ENCODE measurements at places on chromosomes 1 and 21.

DNA sequence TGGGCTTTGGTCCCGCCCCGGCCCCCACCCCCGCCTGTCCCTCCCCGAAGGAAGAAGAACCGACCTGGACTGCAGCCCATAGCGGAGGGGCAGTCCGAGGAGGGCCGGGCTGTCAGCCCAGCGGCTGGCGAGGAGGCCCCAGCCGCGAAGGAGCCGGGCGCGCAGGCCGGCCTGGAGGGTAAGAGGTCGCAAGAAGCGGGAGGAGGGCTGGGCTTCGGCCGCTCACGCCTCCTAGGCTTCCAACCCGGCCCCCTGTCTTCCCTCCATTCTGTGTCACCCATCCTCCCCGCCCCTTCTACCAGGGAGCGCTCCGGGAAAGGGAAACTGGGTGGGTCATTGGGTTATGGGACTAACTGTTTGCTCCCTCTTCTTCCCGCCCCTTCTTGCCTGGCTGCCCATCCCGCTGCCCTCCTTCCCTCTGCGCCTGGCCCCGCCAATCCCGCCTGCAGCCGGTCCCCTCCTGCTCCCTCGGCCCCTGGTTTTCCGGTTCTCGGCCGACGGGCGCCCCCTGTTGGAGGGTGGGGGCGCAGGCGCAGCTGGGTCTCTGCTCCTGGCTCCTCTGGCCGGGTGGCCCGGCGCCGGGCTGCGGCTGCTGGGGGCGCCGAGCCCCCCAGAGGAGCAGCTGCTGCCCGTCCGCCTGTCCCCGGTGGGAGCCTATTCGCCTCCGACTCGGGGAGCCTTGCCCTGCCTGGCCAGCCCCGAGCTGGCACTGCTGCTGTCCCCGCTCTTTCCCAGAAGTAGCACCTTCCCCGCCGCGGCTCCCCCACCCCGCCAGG, 2.4 kb downstream of the RUSC1 start:
- peak; percentile 82 for DNase-seq

DNA sequence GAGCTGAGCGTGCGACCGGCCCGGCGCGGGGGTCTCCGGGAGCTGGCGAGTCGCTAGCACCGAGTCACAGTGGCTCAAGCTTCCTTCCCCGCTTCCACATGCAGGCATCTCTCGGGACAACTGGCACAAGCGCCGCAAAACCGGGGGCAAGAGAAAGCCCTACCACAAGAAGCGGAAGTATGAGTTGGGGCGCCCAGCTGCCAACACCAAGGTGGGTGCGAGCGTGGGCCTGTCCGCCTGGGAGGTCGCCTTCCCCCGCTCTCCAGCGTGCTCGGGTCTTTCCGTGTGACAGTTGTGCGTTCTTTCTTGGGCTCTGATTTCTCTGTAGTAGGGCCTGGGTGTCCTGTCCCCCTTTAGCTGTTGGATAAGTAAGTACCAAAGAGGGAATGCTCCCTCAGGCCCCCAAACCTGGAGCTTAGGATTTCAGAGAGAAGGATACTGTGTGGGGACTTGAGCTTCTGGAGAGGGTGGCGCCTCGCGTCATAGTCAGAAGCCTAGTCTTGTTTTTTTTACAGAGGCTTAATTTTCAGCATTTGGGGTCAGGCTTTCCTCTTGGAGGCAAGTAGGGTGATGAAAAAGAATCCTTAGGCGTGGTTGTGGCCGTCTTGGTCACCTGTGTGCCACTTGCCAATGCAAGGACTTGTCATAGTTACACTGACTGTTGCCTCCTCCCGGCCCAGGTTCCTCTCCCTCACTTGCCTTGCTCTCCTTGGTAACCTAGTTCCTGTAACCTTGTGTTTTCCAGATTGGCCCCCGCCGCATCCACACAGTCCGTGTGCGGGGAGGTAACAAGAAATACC, 790 bp downstream of the RPS8 start:
- DNase-seq: no peak

- DNase-seq: no peak
Measured at GRCh38 chr1:152048416-152049009, 11.7 kb upstream of the S100A11 start.

DNA sequence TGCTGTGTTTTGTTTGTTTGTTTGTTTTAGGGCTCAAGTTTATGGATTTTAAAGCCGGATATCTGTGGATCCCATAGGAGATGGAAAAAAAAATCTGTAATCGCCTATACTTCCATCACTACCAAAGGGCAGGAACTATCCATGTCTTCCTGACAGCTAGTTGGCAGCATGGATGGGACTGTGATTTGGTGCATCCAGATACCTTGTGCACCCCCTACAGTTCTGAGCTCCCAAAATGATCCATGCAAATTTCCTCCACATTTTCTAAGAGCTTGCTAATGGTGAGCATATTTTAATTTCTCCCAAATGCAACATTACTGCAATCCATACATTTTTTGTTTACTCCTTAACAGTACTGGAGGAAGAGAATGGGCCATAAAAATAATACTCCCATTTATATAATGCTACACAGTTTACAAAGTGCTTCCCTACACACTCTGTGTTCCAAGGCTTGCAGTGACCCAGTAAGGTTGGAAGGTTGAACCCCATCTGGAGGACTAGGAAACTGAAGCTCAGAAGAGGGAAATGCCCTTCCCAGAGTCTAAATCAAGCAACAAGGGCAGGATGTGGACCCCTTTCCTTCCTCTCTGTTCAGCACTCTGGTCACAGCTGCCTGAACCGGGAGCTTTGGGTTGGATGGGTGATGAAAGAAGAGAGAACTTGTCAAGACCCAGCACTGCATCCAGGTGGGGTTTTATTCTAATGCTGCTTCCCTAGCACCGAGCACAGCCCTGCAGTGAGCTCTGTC, 48.0 kb downstream of the CAPN8 start:
- peak; percentile 24 for DNase-seq

DNA sequence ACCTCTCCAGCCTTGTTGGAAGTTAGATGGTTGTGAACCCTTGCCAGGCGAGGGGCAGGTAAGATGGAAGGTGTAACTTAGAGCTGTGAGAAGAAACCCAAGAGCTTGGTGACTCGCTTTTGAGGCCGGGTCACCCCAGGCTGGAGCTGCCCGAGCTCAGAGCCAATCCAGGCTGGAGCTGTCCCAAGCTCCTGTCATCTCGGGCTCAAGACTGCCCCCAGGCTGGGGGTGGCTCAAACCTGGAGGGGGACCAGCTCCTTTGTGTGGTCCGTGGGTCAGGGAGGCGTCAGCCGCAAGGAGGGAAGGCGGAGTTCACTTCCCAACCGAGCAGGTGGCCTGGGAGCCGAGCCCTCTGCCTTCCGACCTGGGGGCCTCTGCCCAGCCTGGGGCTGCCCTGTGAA, 2.0 kb downstream of the HUNK start:
- no peak for DNase-seq

GRCh38 chr1:197577580-197577979, 197.7 kb downstream of the DENND1B start:
- no peak for DNase-seq

- DNase-seq: no peak
Measured at GRCh38 chr1:71377886-71378285, 297.1 kb upstream of the ZRANB2 start.

DNA sequence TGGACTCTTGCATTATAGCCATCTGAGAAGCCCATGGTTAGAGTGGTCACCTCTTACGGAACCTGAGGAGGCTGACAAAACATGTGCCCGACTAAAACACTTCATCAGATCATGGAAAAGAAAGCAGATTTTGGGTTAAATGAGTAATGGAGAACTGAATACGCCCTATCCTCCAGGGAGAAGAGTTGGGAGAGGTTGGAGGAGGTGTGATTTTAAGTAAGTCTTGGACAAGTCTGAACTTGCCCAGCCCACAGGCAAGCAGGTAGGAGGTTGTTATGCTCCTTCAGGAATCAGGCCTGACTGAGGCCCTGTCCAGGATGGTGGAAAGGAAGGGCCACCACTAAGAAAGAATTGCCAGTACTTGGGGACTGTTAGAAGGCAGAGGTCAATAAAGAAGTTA, 255.8 kb downstream of the TGFB2 start:
- no peak for DNase-seq

DNA sequence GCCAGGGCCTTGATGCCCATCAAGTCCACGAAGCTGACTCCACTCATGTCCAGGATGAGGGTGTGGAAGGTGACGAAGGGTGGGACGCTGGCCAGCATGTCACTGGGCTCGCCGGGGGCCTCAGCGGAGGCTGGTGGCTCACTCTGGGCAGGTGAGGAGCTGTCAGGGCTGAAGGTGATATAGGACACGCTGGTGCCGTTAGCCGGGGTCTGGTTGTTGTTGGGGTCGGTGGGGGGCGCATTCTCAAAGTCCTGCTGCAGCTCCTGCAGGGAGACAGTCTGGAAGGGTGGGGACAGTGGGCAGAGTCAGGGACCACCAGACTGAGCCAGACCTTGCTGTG, 21.7 kb downstream of the SLC26A9 start:
- DNase-seq: no peak

- DNase-seq: no peak
Measured at GRCh38 chr21:39852021-39852721, 15.1 kb upstream of the PCP4 start.

DNA sequence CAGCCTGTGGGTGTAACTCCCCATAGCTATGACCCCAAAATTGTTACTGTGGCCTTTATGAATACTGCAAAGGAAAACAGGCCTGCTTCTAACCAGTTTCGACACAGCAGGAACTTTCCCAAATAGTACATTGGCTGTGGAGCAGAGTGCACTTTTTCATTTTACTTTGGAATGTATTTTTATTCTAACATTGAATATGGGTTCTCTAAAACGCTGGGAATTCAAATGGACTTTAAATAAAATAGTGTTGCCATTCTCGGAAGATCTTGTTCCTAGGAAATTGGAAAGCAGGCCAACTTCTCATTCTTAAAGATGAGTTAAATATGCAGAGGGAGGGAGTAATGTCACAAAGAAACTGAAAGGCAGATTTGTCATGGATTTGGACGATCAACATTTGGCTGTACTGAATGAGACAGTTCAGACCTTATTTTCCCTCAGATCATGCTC, 39.6 kb upstream of the ARHGAP29 start:
- peak; percentile 16 for DNase-seq

DNA sequence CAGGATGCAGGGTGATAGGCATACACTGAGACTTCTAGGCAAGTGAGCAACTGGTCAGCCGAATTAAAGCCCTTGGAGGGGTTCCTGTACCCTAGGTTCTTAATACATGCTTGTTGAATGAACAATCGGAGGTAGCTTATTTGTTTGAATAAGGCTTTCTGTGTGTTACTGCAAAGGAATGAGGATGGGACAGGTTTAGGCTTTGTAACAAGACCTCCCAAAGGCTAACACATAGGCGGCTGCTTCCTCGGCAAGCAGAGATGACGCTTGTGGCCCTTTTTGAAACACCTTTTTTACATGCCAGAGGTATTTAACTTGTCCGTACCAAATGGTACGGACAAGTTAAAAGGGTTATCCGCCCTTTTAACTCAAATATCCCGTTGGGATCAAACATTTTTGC, 511.6 kb downstream of the KIF26B start:
- no peak for DNase-seq

- DNase-seq: no peak
Measured at GRCh38 chr1:164518692-164519332, 40.2 kb upstream of the PBX1 start.

DNA sequence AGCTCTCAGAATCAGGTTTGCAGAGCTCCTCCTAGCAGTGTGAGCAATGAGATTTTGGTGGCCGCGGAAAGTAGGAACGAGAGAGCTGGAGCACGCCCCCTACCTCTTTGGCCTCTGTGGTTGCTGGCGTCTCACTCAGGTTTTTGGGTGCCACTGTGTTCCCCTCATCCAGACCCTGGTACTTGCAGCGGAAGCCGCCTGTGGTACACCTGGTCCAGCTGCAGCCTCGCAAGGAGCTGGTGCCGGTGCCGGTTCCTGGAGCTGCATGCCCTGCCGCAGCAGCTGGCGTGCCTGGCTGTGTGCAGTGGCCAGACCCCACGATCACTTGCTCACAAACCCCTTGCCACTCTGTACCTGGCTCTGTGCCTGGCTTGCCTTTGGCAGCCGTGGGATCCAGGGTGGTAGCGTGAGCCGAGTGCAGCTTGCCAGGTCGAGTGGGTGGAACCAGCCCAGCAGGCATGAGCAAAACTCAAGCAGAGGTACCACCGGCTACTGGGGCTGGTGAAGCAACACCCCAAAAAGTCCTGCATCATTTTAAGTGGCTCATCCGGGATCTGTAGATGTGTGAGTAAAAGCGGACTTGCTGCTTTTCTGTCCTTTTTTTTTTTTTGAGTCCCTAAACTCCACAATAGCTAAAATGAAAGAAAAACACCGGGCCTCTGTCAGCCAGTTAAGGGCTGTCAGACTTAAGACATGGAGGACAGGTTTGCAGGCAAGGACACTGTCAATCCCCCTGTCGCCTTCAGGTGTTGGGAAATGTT, 844.9 kb downstream of the KCNT2 start:
- DNase-seq: no peak

DNA sequence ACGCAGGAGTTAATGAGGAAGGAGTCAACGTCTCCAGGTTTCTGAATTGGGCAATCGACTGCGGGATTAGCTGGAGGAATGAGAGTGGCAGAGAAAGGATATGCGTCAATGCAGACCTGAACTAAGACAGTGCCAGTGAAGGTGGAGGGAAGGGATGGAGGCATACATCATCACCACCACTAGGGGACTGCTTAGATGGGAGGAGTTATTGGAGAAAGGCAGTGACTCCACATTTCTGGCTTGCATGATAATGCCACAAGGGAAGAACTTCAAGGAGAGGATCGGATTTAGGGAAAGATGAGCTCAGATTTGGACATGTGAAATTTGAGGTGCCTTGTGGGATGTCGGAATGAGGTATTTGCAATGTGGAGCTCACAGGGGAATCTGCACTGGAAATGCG, 17.5 kb downstream of the VASH2 start:
- peak; percentile 35 for DNase-seq

GRCh38 chr21:27219068-27219467, 252.2 kb upstream of the ADAMTS5 start:
- DNase-seq: no peak

DNA sequence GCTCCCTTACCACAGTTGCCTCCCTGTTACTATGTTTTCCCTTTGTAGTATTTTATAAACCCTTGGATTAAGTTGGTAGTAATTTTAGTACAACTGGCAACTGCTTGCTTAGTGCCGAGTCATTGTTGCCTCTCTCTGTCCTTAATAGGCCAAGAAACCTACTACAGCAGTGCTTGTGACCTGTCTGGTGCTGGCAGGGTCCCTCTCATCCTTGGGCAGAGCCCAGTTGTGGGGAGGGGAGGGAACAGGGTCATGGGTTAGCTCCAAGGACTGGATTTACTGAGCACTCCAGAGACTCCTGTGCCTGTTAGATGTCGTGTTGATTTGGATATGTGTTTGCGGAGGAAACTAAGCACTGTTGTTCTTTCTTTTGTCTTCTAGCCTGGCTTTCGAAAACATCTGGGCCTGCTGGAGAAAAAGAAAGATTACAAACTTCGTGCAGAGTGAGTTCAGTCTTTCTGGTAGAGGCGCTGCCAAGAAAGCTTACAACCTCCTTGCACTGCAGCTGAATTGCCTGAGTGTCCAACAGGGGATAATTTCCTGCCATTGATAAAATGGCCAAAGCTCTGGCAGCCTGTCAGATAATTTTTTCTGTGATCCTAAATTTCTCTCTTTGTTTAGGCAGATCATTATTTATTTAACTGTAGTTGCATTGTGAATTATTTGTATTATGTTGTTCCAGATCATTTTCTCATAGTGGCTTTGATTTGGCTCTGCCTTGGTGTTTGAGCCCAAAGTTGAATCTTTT, 3.6 kb downstream of the UTP11 start:
- DNase-seq: peak; percentile 40

GRCh38 chr1:35810096-35810881, 2.5 kb downstream of the AGO4 start:
- DNase-seq: no peak

Data from skin of body (tissue), 3 donors.